ENCODE measurements at places on chromosomes 3 and 15.

DNA sequence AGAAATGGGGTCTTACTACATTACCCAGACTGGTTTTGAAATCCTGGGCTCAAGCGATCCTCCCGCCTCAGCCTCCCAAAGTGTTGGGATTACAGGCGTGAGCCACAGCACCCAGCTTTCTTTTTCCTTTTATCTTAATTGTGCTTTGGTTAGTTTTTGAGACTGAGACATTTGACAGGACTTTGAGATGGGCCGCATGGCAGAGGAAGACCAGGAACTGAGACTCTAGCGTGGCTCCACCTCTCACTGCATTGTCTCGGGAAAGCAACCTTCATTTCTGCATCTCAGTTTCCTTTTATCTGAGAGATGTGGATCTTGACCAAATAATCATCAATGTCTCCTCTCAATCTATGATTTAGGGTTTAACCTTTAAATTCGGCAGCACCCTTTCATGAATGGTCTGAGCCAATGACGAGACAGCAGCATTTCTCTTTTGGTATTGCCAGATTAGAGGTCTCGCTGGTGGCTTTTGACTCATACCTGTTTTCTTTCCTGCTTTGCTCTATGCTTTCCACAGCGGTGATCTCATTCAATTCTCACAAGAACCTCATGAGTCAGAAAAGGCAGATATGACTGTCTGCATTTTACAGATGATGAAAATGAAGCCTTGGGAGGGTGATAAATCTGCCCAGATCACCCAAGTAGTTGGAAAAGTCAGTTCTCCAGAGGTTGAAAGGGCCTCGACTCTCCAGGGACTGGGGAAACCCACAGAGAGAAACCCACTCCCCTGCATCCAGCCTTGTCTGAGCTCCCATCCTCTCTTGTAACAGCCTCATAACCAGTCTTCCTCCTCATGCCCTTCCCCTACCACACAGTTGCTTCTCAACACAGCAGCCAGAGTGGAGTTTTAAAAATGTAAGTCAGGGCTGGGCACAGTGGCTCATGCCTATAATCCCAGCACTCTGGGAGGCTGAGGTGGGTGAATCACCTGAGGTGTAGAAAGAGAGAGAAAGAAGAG is 84.8 kb upstream of the FOXB1 start:
- no peak for DNase-seq

DNA sequence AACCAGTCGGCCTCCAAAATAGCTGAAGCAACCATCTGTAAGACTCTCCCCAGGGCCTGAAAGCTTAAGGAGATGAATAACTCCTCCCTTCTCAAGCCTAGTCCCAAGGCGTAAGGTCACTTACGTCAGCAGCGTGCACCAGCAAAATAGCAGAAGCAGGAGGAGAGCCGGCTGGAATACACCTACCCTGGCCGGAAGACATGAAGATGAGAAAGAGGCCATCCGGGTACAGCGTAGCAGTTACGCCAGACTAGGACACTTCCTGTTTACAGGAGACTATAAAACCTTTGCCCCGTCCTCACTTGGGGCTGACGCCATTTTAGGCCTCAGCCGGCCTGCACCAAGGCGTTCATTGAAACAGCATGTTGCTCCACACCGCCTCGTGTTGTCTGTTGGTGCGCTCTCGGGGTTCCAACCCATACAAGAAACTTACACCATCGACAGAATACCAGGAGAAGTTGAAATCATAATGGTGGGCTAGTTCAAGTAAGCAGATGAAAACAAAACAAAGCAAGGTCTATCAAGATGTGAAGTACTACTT is 2.5 kb downstream of the CFAP92 start:
- DNase-seq, result no peak

- DNase-seq, result no peak
Measured at GRCh38 chr3:175477651-175478224, 618.6 kb downstream of the NAALADL2 start.

GRCh38 chr3:87495938-87496337 is 219.6 kb upstream of the POU1F1 start:
- no peak for DNase-seq

DNA sequence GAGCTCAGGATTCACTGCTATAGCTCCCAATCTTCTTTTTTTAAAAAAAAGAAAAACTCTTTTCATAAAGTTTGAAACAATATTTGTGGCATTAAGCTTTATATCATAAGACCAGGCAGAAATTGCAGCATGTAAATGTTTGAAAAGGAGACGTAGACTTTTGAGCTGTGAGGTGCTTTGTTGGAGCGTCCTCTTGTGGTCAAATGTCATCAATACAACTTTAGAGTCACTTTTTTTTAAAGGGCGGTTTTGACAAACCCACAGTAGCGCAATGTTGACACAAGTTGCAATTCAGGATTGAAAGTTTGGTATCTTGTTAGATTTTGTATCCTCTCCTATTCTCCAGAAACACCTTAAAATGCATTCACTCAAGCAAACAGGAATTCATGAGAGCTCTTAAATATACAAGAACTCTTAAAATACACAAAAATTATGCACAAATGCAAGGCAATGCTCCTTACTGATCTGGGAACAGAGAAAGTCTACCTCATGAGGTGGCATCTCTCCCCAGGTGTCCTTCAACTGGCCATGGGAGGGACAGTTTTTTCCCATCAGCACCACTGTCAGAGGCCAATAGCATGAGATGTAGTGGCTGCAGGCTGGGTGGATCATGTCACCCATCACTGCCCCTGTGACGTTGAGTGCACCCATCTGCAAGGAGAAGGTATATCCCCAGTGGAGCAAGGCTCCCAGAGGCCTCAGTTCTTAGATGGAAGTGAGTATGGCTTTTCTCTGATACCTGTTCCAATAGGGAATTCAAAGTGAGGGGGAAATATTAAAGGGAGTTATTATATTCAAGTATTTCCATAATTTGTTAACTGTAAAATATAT is 70.7 kb downstream of the ANXA2 start:
- DNase-seq, result no peak

DNA sequence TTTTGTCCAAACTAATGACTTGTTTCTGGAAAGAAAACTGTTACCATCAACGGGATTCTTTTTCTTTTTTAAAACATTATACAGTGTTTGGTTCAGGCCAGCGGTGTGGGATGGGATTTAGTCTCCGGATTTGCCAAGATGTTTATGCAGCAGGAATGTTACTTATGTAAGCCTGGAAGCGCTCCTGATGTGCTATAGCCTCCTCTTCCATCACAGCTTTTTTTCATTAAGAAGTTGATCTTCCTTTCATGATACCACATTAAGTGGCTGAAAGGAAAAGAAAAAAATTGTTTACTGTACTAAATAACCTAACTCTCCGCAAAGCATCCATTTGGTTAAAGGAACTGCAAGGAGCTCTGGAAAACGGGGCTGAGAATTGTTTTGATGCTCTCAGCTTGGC is 120.5 kb upstream of the ALDH1A3 start:
- DNase-seq, result no peak

- DNase-seq, result no peak
Measured at GRCh38 chr3:196624067-196624790, 15.3 kb upstream of the NRROS start.

GRCh38 chr3:38647217-38647970 is 2.1 kb downstream of the SCN5A start:
- no peak for DNase-seq

GRCh38 chr15:80977627-80978036 is 12.0 kb downstream of the MESD start:
- DNase-seq, result no peak

- DNase-seq, result no peak
Measured at GRCh38 chr3:155727836-155728235, 17.0 kb downstream of the PLCH1 start.

DNA sequence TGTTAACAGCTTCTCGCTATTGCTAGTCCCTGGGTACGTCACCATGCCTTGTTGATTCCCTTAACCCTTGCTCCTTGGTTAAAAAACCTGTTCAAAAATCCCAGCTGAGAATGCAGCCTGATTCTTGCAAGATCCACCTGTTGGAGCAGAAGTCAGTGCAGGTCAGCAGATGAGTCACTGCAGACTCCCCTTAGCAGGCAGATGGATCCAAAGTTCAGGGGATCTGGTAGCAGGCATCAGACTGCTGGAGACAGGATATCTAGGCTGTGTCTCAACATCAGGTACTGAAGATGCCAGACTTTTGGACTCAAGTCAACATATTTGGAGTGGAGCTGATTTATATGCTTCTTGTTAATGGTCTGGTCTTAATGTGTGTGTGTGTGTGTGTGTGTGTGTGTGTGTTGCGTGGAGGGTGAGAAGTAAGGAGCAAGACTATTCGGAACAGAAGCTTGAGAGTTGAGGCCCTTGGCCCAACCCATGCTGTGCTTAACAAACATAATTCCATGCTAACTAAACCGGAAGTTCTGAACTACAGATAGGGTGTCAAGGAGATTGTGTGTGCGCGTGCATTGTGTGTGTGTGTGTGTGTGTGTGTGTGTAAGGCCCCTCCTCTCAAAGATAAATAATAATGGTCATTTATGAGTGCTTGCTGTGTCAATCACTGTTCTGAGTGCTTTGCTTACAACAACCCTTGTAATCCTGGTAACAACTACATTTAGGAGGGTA is 1.0 kb upstream of the C3orf52 start:
- no peak for DNase-seq

DNA sequence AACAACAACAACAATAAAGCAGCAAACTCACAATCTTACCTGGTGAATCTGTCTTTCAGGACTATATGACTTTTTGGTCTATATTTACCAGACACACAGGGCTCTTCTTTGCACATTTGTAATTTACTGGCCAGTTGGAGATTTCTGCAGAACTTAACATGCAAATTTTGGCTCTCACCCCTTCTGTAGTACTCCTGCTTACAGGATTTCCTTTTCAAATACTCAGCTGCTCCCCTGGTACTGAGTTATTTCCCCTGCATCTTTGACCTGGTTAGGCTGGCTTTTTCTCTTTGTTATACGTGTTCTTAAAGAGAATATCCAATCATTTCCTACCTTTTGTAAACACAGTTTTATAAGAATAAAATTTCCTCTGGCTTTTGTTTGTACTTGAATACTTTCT is 228.0 kb downstream of the MBNL1 start:
- DNase-seq, result no peak

- no peak for DNase-seq
Measured at GRCh38 chr15:54789376-54789775, 407.4 kb downstream of the RSL24D1 start.

GRCh38 chr3:36488077-36488789 is 107.9 kb downstream of the STAC start:
- DNase-seq, result no peak

DNA sequence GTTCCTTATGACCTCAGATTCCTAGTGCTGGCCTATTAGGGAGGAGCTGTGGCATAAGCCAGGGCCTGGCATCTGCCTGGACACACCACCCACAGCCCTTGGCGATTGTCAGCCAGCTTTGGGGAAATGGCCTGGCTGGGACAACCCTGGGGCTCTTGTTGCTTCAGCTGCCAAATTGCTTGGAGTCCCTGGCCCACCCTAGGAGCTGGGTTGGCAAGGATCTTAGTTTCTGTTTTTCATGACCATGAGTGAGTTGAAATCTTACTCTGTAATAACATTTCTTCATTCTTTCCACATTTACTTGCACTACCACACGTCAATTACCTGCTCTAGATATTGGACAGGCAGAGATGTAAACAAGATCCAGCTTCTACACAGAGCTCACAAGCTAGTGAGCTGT is 1.9 kb upstream of the MYZAP start:
- DNase-seq, result no peak

DNA sequence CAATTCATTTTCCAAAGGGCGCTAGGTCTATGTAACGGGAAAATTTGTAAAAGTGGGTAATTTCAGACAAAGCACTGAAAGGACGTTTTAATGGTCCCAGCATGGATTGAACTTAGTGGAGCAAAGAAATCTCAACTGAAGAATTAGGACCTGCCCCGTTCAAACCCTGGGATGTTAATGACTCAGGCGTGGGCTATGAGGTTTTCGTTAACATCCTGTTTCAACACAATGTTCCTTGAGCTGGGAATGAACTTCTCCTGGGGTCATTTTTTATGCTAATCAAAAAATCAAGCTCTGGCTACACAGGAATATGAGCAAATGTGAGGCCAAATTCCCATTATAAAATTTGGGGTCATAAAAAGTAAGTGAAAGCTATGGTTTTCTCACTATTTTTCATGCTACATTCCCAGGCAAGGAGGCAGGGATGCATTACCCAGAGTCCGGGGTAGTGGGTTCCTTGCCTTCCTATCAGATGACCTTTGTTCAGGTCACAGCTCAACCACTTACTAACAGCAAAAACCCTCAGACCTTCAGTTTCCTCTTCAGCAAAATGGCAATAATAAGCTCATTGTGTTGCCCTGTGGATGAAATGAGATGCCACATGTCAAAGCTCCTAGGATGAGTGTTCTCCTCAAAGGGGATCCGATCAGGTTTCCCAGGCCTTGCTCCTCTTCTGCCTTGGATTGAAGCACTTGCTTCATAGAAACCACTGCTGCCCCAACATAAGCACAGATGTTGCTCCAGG is 271.4 kb downstream of the ARRDC4 start:
- DNase-seq, result no peak

DNA sequence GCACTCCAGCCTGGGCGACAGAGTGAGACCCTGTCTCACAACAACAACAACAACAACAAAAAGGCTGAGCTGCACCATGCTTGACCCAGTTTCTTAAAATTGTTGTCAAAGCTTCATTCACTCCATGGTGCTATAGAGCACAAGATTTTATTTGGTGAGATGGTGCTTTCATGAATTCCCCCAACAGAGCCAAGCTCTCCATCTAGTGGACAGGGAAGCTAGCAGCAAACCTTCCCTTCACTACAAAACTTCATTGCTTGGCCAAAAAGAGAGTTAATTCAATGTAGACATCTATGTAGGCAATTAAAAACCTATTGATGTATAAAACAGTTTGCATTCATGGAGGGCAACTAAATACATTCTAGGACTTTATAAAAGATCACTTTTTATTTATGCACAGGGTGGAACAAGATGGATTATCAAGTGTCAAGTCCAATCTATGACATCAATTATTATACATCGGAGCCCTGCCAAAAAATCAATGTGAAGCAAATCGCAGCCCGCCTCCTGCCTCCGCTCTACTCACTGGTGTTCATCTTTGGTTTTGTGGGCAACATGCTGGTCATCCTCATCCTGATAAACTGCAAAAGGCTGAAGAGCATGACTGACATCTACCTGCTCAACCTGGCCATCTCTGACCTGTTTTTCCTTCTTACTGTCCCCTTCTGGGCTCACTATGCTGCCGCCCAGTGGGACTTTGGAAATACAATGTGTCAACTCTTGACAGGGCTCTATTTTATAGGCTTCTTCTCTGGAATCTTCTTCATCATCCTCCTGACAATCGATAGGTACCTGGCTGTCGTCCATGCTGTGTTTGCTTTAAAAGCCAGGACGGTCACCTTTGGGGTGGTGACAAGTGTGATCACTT is 2.0 kb downstream of the CCR5 start:
- DNase-seq, result no peak

GRCh38 chr3:142337994-142338393 is 109.8 kb downstream of the XRN1 start:
- no peak for DNase-seq

DNA sequence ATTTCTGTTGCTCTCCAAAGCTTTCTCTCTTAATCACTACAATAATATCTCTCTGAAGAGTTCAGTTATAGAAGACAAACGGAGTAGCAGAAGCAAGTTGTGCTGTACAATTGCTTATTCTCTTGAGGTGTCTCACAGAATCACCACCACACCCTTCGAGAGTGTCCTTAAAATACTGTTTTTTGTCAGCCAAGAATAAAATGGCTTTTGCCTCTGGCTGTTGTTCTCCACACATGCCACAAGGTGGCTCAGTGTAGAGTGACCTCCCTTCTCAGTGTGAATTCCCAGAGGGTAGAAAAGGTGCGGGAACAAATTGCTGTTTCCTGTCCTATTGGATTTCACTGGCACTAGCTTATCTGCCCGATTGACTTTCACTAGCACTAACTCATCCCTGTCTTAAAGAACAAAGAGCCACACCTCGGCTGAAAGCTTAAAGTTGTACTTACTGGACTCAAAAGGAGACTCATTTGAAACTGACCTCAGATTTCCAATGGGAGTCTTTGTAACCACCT is 134.2 kb upstream of the SATB1 start:
- DNase-seq, result peak; percentile 1

Measured in activated T-helper 1 cell treated with Interleukin-2 at 50 U/mL for 16 hours (primary cell).